Glutamatergic neuron (in vitro differentiated cells): ENCODE measurements at places on chromosomes 16 and 17. TPM values are rescaled to one million over a fixed set of nuclear protein-coding genes. Genes with fewer than 3 reads are reported as not detected.

The SMIM36 gene
- not detected for total RNA-seq

The NPIPB5 gene
- total RNA-seq, result 278 TPM

The ABCA10 gene
- total RNA-seq, result 4.2 TPM

The KRT12 gene
- total RNA-seq, result not detected

- no peak for DNase-seq
Measured at GRCh38 chr17:49498029-49498615, 3.0 kb downstream of the NGFR start.

- DNase-seq, result no peak
Measured at GRCh38 chr16:84520725-84521496, 16.5 kb upstream of the MEAK7 start.

DNA sequence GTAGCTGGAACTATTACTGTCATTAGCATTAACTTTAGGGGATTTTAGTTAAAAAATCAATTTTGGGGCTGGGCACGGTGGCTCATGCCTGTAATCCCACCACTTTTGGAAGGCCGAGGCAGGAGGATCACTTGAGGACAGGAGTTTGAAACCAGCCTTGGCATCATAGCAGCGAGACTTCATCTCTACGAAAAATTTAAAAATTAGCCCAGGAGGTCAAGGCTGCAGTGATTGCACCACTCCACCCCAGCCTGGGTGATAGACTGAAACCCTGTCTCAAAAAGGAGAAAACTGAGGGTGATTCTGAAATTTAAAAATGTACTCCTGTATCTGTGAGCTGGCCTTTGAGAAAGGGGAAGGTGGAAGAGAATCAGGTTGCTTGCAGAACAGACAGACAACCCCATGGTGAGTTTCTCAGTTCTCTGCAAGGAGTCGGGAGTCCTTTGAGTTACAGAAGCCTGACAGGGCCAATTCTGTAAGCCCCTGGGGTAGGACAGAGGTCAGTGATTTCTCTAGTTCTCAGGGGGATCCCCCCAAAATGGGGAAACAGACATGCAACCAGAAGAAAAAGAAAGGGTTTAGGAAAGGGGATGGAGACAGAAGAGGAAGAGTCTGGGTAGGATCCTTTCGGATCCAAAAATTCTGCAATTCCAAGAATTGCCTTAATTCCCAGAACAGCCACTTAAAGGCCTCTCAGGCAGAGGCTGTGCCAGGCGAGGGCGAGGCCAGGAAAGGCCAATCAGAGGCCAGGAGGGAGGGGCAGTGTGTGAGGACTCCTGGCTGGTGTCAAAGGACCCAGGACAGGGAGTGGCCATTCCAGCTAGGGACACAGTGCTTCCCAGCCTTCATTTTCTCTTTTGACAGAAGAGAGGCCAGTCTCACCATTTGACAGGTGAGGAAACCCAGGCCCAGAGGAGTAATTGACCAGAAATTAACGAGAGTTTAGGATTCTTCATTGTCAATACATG is 6.7 kb downstream of the NUPR1 start:
- DNase-seq, result no peak

- DNase-seq, result no peak
Measured at GRCh38 chr17:42287305-42287976, 857 bp upstream of the STAT5A start.

- no peak for DNase-seq
Measured at GRCh38 chr16:13909872-13910303, 10.1 kb upstream of the ERCC4 start.
